Uterus (tissue), 4 donors: ENCODE measurements at places on chromosomes 2 and 18. TPM values are rescaled to one million over a fixed set of nuclear protein-coding genes. Genes with fewer than 3 reads are reported as not detected.
A peak's percentile ranks its signal among the peaks of the same experiment; 100 is the strongest.

The UCN gene
- total RNA-seq = 2.3 TPM

- DNase-seq = no peak
These were observed 812.6 kb upstream of the POU3F3 start for GRCh38 chr2:104041351-104041750.

The ALKAL2 gene
- total RNA-seq = 4.8 TPM

The PROKR1 gene
- not detected for total RNA-seq

DNA sequence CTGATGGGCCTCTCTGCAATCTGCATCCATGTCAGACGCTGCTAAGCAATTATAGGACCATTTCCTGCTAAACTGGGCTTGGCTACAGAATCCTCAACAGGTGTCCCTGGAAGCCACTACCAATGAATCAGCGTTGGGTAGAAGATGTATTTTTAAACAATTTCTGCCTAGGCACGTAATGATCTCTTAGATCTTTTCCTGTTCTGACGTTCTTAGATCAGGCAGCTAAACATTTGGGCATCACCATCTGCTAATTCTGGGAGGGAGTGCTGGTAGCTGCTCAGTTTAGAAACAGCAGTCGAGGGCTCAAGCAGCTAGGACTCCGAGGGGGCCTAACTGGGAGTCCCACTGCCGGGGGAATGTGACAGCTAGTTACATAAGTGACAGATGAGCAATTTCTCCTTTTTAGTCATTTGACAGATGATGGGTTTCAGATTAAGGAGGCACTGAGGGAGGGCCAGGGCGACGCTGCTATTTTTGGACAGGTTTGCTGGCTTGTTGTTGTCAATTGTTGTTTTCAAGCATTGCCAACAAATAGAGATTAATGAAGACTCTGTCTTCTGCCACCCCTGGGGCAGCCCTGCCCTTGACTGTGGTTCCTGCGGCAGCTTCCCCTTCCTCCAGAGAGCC is 92.7 kb downstream of the MRO start:
- no peak for DNase-seq

GRCh38 chr2:231037202-231037730 is at the start of gene C2orf72:
TSS of gene C2orf72 (plus strand) at chr2:231037523. CDS start at chr2:231037566, 43 bp downstream.
- DNase-seq = no peak

DNA sequence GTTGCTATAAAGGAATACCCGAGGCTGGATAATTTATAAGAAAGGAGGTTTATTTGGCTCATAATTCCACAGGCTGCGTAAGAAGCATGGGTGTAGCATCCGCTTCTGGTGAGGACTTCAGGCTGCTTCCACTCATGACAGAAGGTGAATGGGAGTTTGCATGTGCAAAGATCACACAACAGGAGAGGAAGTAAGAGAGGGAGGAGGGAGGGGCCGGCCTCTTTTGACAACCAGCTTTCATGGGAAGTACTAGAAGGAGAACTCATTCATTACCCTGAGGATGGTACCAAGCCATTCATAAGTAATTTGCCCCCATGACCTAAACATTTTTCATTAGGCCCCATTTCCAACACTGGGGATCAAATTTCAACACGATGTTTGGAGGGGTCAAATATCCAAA is 386.8 kb upstream of the NETO1 start:
- DNase-seq = no peak

DNA sequence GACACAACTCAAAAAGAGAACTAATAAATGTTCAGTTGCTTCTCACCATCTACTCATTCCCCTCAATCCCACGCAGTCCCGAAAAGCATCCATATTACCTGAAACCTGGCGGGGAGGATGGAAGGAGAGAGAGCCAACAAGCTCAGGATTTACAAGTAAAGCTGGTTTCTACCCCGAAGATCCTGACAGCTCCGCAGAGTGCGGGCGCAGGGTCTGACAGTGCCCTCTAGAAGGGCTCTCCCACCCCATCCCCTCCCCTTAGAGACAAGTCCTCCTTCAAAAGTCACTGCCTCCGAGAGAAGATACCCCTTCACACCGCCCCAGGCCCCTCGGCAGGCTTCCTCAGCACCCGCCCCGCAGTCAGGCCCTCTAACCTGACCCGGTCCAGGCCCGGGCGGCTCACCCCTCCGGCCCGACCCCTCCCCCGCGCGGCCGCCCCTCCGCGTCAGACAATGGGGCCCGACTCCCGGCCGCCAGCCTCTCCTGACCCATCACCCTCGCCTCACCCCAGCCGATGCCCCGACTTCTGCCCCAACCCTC is 550 bp downstream of the RAB1A start:
- peak; percentile 64 for DNase-seq

DNA sequence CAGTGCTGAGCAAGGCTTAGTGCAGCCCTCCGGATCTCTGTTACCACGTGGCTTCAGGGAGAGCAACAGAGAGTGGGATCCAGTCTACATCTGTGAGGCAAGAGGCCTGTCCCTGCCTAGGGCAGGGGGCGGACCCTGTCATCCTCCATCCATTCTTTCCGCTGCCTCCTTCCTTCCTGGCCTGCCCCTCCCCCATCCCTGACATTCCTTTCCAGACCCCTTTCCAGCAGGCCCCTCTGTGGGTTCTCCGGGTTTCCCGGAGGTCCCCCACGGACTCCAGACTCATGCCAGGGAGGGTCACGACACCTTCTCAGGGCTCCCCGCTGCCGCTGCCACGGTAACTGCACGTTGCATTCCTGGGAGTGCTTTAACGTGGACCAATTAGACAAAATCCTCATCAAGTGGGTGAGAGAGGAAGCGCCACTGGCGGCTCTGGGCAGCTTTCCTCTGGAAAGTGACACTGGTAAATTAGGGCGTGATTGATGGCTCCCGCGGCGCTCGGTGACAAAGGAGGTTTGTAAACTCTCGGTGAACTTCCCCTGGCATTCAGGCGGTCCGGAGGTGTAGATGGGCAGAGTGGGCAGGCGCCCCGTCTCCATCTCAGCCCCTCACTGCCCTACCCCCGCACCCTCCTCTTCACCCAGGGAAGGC is 11.4 kb downstream of the ATOH8 start:
- DNase-seq = no peak

- DNase-seq = no peak
These were observed 108.8 kb downstream of the SLC4A3 start for GRCh38 chr2:219736209-219736608.

DNA sequence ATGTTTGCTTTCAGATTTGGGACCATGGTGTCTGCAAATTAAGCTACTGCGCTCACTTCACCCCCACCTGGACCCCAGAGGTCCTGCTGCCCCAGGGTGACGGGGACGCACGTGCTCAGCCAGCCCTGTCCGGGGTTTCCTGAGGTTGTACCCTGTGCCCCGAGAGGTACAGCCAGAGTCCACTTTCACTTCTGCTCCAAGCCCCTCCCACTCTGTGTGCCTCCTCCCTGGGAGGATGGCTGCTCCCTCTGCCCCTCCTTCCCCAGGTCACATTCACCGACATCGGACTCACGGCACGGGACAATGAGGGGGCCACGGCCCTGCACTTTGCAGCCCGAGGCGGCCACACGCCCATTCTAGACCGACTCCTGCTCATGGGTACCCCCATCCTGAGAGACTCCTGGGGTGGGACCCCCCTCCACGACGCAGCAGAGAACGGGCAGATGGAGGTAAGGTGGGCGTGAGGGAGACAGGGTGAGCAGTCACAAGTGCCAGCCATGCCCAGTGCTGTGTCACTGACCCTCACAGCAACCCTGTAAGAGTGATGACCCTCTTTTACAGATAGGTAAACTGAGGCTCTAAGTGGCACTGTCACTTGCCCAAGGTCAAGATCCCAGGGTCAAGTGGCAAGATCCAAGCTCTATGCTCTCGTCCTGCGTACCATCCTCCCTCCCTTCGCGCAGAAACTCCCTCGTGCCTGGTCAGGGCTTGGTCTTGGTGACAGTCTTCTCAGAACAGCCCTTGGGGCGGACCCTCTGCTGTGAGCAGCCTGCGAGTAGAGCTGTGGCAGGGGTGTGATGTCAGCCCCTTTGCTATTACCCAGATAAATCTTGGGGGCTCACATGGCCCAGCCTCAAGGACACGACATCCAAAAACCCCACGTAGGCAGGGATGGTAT is 7.6 kb downstream of the ESPNL start:
- DNase-seq = peak; percentile 11

The CCT4 gene
- 151 TPM for total RNA-seq
